ENCODE measurements at places on chromosomes 1 and 21.

DNA sequence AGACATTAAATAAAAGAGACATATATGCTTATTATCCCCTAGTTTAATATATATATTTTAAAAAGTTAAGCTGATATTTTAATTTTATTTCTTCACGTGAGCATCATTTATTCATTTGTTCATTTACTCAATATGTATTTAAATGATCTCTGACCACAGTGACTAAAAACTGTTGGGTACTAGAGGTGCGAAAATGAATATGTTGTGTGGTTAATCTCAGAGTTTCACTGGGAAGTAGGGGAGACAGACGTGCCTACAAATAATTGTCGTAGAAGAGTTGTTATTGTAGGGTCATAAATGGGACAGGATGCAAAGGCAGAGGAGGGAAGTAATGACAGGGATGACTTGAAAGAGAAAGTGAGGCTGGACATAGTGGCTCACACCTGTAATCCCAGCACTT, 213.0 kb upstream of the CACYBP start:
- peak; percentile 19 for DNase-seq

DNA sequence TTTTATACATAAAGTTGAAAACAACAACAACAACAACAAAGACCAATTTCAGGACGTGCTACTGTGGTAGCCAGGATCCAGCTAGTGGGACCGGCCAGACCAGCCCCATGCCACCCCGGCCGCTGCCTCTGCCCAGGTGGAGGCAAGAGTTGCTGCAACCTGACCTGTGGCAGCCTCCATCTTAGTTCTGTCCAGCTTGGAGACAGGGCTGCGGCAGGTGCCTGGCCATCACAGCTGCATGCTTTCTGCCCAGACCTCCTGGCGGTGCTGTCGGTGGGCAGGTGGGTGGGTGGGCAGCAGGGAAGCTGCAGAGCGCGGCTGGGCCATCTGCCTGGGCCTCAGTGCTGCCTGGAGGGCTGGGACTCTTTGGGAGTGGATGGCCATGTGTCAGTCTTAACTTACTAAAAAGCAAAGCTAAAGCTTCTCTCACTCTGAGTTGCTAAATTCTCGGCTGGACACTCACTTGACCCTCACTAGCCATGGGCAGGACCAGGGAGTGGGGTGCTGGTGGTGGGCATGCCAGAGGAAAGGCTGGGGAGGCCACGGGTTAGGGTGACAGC, 38.6 kb downstream of the KIAA1614 start:
- no peak for DNase-seq

GRCh38 chr1:29896791-29897714, 660.7 kb downstream of the PTPRU start:
- no peak for DNase-seq

DNA sequence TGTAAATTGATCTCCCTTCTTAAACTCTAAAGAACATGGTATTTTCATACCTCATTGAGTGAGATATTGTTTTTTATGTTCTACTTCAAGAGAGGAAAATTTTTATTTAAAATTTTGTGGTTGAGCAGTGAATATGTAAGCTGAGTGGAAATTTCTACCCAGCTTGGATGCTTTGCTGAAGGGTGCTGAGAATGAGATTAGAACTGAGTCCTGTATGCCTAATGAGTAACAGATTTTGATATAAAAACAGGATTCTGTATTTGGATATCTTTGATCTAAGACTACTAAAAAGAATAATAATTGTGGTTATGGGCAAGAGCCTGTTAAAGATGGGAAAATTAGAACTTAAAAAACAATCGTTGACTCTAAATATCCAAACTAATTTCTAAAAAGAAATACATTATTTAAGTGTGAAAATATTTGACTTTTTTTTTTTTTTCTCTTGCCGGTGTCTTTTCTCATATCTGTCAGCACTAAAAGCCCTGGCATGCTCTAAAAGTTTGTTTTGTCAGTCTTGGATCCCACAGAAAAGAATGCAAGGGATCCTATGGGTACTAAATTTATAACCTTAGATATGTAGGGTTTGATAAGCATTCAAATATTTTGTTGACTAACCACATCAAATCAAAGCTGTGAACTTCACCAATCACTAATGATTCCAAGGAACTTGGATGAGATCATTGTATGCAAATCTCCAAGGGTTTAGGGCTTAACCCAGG, 652.3 kb downstream of the PTPRC start:
- no peak for DNase-seq

GRCh38 chr1:115877511-115877910, 36.6 kb upstream of the NHLH2 start:
- no peak for DNase-seq

DNA sequence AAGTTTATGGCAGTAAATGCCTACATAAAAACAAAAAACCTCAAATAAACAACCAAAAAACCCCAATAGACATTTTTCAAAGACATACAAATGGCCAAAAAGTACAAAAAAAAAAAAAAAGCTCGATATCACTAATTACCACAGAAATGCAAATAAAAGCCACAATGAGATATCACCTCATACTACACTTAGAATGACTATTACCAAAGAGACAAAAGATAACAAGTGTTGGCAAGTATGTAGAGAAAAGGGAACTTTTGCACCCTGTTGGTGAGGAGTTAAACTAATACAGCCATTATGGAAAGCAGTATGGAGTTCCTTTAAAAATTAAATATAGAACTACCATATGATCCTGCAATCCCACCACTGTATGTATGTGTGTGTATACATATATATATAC, 21.1 kb downstream of the SLC25A24 start:
- no peak for DNase-seq

GRCh38 chr1:28067523-28068090, 20.8 kb downstream of the EYA3 start:
- DNase-seq: no peak

GRCh38 chr21:31670070-31670469, 10.6 kb downstream of the SOD1 start:
- no peak for DNase-seq

Data from GM12892 (cell line).